ENCODE measurements at places on chromosomes 11 and 22. TPM values are rescaled to one million over a fixed set of nuclear protein-coding genes. Genes with fewer than 3 reads are reported as not detected.

DNA sequence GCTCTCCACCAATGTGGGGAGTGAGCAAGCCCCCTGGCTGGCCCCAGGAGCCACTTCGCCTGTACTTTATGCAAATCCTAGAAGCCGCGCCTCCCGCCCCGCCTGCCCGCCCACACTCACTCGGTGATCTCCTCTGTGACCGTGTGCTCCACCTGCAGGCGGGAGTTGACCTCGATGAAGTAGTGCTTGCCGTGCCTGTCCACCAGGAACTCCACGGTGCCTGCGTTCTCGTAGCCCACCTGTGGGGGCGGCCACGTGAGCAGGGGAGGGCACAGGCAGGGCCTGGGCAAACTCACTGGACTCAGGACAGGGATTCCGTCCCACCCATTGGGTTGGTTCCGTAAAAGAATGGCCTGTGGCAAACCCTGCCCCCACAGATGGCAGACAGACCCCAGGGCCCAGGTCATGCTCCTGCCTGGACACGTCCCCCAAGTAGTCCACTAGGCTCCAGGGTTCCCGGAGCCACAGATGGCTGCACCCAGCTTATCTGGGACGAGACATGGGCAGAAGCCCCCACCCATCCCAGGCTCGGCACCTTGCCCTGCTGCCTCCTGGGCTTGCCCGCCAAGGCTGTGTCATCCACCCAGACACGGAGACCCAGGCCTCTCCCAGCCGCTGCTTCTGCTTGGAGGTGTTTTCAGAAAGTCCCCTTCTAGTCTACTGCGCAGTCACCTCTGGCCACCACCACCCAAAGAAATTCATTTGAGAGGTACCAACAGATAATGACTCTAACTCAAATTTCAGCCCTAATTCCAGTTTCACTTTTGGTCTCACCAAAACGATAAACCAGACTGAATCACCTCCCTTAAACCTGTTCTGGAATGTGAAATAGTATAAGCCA is 12.1 kb downstream of the LRFN4 start:
- no peak overlapping the region for H3K4me3 ChIP-seq
- H3K36me3 ChIP-seq: peaks cover 3% of the 10 kb centered on the region
- peaks cover 4% of the 10 kb centered on the region for H3K27me3 ChIP-seq
- DNase-seq: peak; percentile 73

- H3K4me1 ChIP-seq: peaks cover 4% of the 10 kb centered on the region
- H3K27ac ChIP-seq: no peak overlapping the region
- no peaks in the 10 kb centered on the region for H3K27me3 ChIP-seq
- H3K4me3 ChIP-seq: no peak overlapping the region
Measured at GRCh38 chr11:22922672-22923071, 62.4 kb upstream of the CCDC179 start.

- no peak overlapping the region for H3K4me3 ChIP-seq
- H3K36me3 ChIP-seq: no peaks in the 10 kb centered on the region
- no peaks in the 10 kb centered on the region for H3K4me1 ChIP-seq
- H3K27me3 ChIP-seq: no peaks in the 10 kb centered on the region
- DNase-seq: no peak
- no peak overlapping the region for H3K27ac ChIP-seq
Measured at GRCh38 chr11:93652161-93652597, 9.3 kb upstream of the CEP295 start.

The SEPTIN3 gene
- total RNA-seq: 216 TPM

The RTN4R gene
- 38.3 TPM for total RNA-seq

The NXPE2 gene
- total RNA-seq: not detected

Measured in glutamatergic neuron (in vitro differentiated cells).